Sigmoid colon (tissue), 7 donors: ENCODE measurements at places on chromosomes 12 and 14. TPM values are rescaled to one million over a fixed set of nuclear protein-coding genes. Genes with fewer than 3 reads are reported as not detected.

CCDC85C gene
- 11.4 TPM for total RNA-seq

NID2 gene
- total RNA-seq, result 32.6 TPM

RIPK3 gene
- 3.9 TPM for total RNA-seq

GRCh38 chr12:53060064-53060720 lies 10.3 kb downstream of the TNS2 start:
- peak overlapping the region; percentile 16 for H3K27ac ChIP-seq
- no peaks in the 10 kb centered on the region for H3K36me3 ChIP-seq
- DNase-seq, result no peak
- H3K27me3 ChIP-seq, result no peaks in the 10 kb centered on the region
- no peak overlapping the region for H3K4me3 ChIP-seq
- no peaks in the 10 kb centered on the region for H3K4me1 ChIP-seq

GRCh38 chr12:105334001-105334400 lies 3.5 kb downstream of the C12orf75 start:
- H3K36me3 ChIP-seq, result no peaks in the 10 kb centered on the region
- no peaks in the 10 kb centered on the region for H3K27me3 ChIP-seq
- H3K27ac ChIP-seq, result no peak overlapping the region
- peaks cover 11% of the 10 kb centered on the region for H3K4me1 ChIP-seq

DNA sequence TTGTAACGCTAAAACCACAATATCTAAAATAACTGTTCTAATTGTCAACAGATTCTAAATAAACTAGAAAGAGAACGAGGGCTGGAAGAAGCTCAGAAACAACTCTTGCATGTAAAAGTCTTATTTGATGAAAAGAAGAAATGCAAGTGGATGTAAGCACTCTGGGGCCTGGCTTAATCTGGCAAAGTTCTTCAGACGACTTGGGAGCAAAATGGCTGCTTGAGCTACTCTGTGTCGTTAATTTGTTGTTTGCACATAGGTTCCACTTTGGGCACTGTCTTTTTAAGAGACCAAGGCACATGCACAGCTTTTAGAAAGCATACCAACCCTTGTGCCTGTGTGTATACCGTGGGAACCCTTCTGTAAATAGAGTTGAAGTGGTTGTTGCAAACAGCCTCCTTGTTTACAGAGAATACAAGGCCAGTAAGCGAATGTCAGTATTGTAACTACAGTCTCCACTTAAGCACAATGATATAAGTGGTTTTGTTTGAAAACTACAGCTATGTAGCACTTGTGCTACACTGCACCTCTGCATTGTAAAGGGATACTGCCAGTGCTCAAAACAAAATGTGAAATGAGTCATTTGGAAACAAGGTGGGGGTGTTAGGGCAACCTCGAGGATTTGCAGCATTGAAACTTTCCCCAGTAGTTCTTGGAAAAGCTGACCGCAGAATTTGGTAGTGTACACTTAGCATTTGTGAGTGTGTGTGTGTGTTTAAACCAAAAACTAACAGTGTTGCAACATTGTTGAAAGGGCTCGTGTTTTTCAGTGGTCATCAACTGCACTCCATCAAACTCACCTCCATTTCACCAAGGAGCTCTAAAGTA lies 154.3 kb downstream of the CEP83 start:
- peaks cover 6% of the 10 kb centered on the region for H3K36me3 ChIP-seq
- H3K4me1 ChIP-seq, result peaks cover 23% of the 10 kb centered on the region
- no peak overlapping the region for H3K4me3 ChIP-seq

- no peaks in the 10 kb centered on the region for H3K36me3 ChIP-seq
- H3K27me3 ChIP-seq, result no peaks in the 10 kb centered on the region
- H3K4me3 ChIP-seq, result no peak overlapping the region
Observed at GRCh38 chr12:14416658-14417057, 51.2 kb downstream of the ATF7IP start.
